ENCODE measurements at places on chromosomes 12 and 14.

DNA sequence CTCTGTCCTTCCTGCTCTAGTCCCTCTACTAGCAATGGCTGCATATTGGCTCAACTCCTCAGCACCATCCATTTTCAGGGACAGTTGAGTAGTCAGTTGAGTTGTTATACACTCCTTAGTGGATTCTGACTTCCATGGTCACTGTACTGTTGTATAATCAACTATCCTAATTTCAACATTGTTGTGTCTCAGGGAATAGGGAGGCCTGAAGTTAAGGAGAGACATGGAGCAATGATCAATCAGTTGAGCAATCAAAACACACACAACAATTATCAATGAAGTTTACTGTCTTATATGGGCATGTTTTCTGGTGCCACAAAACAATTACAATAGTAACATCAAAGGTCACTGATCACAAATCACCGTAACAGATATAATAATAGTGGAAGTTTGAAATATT is 255.9 kb downstream of the KCNC2 start:
- DNase-seq = no peak

- no peak for DNase-seq
Measured at GRCh38 chr14:91830777-91831176, 36.6 kb downstream of the TC2N start.

DNA sequence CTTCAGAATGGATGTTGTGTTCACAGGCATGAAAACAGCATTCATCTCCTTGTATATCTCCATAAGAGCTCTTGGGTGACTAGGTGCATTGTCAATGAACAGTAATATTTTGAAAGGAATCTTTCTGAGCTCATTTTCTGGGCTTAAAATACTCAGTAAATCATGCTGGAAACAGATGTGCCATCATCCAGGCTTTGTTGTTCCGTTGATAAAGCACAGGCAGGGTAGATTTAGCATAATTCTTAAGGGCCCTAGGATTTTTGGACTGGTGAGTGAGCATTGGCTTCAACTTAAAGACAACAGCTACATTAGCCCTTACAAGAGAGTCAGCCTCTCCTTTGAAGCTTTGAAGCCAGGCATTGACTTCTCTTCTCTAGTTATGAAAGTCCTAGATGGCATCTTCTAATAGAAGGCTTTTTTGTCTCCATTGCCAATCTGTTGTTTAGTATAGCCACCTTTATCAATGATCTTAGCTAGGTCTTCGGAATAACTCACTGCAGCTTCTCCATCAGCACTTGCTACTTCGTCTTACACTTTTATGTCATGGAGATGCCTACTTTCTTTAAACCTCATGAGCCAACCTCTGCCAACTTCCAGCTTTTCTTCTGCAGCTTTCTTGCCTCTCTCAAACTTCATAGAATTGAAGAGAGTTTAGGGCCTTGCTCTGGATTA is 79.6 kb upstream of the PSMA6 start:
- DNase-seq = no peak

GRCh38 chr12:98754095-98754494 is 109.0 kb downstream of the APAF1 start:
- no peak for DNase-seq

GRCh38 chr14:86639146-86639545 is 1109.2 kb downstream of the FLRT2 start:
- DNase-seq = no peak

DNA sequence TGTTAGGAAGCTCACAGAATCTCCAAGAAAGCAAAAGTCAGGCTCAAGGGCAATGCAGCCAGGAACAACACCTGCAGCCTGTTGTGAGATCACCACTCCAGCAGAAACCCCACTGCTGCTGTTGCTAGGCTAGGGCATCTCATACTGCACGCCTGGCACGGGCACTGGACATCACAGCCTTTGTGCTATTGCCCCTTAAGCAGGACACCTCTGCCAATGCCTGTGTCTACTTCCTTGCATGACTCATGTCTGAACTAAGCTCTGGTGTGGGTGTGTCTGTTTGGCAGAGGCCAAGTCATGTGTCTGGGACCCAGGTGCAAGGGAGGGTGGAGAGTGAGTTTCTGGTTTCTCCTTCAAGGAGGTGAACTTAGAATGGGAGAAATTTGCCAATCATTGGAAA is 10.0 kb upstream of the DDX47 start:
- no peak for DNase-seq

DNA sequence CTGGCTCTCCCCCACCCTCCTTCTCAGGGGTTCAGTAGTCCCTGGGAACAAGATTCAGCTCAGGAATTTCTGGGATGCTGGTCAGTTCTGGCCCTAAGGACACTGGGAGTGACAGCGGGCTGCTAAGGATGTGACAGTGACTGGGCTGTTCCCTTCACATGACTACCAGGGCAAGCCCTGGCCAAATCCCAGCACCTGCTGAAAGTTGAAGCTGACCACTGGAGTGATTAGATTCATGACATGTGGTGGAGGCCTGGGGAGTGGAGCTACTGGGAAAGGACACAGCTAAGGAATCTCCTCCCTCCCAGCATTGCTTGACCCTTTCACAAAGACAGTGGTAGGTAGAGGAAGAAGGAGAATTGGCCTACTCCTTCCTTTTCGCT is 204.9 kb downstream of the DAD1 start:
- no peak for DNase-seq

DNA sequence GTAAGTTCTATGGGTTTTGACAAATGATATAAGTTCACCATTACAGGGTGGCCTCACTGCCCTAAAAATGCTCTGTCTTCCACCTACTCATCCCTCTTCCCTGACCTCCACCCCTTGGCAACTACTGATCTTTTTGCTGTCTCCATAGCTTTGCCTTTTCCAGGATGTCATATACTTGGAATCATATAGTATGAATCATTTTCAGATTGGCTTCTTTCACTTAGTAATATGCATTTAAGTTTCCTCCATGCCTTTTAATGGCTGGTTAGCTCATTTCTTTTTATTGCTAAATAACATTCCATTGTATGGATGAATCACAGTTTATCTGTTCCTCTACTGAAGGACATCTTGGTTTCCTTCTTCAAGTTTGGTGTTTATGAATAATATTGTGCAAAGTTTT is 14.0 kb upstream of the PEX5 start:
- no peak for DNase-seq

DNA sequence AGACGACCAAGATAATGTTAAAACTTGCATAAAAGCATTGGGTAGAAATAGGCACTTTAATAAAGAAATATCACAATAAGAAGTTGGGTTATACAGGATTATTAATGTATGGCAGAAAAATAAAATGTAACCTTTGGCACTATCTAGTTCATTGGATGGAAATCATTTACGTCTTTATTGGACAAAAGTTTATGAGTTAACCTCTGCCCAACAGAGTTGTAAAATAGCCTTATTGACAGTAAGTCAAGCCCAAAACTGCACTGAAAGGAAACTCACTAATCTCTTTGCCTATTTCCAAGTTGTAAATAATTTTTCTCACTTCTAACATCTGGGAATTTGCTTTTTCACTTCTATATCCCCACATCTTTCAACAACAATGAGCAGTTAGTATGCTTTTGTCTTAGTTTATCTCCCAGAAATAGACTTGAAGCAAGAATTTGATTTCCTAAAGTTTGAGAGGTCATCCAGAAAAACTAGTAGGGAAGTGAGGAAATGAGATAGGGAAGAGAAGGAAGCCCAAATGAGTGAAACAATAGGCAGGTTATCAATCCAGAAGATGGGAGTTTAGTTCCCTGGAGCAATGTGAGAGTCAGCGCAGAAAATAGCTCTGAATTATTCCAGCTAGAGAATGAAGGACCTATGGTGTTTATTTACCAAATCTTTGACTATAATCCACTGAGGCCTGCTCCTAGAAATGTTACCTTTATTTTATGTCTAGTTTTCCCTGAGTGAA is 434.8 kb downstream of the CCER1 start:
- no peak for DNase-seq

DNA sequence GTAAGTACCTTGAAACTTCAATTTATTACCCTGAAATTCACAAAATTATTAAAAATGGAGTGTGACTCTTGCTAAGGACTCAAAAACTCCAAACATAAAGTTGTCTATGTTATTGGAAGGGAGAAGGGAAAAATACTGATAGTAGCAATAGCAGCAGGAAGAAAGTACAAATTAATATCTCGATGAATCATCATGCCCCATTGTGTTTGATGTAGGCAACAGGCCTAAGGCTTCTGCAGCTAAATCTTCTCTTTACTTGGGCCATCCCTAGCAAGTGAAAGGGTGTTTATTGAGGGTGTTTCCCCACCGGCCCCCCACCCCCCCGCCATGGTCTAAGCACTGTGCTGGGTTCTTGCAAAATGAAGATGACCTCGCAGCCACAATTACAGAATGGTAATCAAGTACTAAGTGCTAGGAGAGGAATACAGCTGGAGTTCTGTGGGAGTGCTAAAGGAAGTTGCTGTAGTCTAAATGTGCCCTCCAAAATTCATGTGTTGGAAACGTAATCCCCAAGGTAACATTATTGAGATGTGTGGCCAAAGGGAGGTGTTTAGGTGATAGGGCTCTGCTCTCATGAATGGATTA is 76.5 kb downstream of the SNAPC1 start:
- DNase-seq = no peak

DNA sequence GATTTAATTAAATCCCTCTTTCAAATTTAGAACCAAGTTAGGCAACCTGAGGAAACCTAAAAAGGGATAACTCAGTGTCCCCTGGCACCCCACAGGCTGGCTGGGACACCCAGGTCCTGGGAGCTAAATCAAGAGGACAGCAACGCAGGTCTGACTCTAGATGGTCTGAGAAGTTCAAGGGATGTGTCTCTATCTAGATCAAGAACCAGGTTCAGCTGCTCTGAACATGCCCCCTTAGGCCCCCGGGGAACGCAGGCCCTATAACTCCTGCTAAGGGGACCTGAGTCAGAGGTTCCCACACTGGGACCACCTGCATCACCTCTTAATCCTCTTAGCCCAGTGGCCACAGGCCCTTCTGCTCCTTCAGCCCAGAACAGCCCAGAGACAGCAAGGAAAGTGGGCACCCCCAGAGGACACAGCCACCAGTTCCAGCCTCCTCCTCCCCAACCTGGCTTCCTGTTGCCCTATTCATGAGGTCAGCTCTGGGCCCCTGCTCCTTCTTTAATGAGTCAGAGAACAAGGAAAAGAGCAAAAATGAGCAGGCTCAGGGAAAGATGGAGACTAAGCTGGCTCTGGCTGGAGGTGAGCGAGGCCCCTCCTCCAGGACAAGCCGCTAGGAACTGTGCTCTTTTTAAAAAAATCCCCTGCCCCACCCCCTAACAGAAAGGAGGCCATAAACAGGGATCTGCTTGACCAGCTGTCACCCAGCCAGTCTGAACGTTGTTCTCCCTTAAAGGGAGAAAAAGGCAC is 10.8 kb downstream of the PITPNM2 start:
- DNase-seq = no peak

DNA sequence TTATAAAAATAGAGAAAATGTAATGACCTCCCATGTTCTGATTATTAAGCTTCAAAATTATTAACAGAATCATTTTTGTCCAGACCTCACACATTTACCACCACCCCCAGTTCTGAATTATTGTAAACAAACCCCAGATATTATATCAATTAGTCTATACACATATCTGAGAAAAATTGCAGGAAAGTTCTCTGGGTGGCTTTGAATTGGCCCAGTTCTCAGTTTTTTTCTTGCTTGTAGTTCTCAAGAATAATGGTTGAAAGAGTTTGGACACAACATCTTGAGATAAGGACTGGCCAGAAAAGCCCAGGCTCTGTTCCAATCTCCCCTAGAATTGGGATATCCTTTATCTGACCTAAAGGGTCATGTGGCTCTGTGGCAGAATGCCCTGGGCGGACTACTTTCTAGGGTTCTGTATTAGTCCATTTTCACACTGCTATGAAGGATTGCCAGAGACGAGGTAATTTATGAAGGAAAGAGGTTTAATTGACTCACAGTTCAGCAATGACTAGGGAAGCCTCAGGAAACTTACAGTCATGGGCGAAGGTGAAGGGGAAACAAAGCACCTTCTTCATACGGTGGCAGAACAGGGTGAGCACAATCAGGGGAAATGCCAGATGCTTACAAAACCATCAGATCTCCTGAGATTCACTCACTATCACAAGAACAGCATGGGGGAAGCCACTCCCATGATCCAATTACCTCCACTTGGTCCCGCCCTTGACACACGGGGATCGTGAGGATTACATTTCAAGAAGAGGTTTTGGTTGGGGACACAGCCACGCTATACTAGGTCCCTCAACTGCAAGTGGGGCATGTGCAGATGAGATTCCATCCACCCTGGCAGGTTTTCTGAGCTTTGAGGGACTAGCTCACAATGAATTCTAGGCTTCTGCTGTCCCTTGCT is 1504.6 kb upstream of the FLRT2 start:
- no peak for DNase-seq

DNA sequence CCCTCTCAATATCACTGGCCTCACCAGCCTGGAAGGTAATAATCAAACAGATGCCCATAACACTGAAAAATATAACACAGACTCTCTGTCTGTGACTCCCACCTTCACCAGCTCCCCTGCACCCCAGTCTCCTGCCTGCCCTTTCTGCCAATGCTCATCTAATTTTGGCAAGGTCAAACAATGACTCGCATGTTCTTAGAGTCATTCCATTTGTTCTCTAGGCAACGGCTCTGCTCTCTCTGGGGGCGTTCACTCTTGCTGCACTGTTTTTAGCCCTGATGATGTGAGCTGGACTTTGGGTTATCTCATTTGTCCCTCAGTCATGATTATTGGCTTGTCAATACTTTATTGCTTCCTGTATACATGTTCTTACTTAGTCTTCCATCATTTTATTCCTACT is 691.8 kb downstream of the FLRT2 start:
- DNase-seq = no peak

- DNase-seq = no peak
Measured at GRCh38 chr12:1644534-1645438, 15.8 kb downstream of the WNT5B start.

- DNase-seq = no peak
Measured at GRCh38 chr14:46626876-46627275, 24.7 kb downstream of the RPL10L start.

- no peak for DNase-seq
Measured at GRCh38 chr12:28294300-28294699, 104.0 kb downstream of the CCDC91 start.

DNA sequence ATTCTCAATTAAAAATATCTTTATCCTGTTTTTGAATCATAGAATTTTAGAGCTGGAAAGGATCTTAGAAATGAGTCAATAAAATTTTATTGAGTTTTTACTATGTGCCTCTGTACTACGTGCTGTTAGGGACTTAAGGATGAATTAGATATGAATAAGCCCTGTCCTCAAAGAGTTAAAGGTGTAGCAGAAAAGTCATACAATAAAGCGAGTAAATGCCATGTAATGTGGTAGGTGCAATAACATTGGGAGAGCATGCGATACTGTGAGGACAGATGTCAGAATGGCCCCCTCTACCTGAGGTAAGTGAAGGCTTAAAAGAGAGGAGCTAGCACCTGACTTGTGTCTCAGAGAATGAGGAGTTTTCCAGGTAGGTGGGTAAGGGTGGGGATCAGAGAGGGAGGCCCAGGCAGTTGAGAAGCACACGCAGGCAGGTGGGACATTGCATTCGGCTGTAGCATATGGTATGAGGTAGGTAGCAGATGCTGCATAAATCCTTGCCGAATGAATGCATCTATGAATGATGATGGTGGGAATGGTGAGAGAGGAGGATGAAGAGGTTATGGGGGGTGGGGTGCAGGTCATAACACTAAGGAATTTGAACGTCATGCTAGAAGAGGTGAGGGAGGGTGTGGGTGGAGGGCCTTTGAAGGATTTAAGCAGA is 35.4 kb upstream of the ATP23 start:
- DNase-seq = no peak
